ENCODE measurements at places on chromosomes 2 and 18.

GRCh38 chr2:176088937-176089842, 3.3 kb upstream of the HOXD13 start:
- no peak for DNase-seq

DNA sequence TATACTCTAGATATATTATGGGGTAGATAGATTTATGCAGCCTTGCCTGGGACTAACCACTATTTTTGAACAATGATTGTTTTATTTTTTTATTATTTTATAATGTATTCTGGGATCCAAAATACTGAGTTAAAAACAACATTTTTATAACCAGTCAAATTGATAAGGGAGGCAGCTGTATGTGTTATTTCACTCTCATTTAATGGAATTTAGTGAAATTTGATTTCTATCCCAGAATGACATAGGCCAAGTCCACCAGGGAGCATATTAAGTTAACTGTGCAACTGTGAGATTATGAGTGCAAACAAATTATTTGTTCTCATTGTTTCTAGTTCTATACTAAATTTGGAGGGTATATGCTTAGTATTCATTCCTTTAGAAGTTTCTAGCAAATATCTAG, 553.6 kb upstream of the NRP2 start:
- no peak for DNase-seq

DNA sequence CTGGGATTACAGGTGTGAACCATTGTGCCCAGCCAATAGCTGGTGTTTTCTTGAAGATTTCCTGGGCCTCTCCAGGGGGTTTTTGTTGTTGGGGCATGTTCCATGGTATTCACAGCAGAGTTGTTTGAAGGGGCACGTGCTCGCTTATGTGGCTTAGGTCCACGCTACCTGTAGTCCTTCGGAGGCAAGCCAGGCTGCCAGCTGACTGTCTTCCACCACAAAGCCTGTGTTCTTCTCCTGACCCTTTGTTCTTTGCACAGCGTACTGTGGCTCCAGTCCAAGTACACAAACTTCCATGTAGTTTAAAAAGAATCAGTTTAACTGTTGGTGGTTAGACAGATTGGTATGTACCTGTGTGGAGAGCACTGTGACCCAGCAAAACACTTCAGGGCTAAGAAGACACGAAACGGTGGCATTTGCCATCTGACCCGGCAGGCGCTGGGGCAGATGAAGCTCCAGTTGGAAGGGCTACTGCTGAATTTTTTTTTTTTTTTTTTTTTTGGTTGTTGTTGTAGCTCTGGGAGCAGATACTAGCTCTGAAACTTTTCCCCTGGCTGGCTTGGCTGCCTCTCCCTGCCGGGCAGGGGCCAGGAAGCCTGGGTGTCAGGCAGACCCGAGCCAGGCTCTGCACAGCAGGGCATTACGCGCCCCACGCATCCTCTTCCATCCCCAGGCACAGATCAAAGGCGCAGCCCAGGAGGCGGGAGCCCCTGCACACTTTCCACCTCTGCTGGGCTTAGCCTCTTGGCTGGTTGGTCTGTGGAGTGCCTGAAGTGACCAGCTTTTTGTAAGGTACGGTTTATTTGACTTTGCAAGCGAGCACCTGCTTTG, 5.7 kb downstream of the GREB1 start:
- no peak for DNase-seq

GRCh38 chr2:229712136-229712535, 2.2 kb downstream of the DNER start:
- no peak for DNase-seq

DNA sequence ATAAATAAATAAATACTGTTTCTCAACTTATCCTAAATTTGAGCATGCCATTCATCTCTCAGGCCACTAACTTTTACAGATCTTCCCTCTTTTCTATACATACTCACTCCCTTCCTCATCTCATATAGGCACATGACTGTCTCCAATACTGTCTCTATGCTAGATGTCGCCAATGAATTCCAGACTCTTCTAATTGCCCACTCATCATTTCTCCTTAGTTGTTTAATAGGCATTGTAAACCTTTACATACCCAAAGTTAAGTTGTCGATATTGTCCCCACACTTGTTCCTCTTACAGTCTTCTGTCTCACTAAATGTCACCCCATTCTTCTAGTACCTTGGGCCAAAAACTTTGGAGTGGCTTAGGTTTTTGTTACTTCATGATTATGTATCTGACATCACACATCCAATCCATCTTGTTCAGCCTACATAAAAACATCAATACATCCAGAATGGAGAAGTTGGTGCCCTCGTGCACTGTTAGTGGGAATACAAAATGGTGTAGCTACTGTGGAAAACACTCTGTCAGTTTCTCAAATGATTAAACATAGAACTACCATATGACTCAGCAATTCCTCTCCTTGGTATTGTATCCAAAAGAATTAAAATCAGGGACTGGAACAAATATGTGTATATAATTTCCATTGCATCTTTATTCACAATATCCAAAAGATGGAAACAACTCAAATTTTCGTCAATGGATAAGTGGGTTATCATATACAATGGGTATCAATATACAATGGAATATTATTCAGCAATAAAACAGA, 935.1 kb downstream of the SLC4A3 start:
- DNase-seq = no peak

- no peak for DNase-seq
These were observed 94.6 kb upstream of the PPP1CB start for GRCh38 chr2:28656937-28657615.

DNA sequence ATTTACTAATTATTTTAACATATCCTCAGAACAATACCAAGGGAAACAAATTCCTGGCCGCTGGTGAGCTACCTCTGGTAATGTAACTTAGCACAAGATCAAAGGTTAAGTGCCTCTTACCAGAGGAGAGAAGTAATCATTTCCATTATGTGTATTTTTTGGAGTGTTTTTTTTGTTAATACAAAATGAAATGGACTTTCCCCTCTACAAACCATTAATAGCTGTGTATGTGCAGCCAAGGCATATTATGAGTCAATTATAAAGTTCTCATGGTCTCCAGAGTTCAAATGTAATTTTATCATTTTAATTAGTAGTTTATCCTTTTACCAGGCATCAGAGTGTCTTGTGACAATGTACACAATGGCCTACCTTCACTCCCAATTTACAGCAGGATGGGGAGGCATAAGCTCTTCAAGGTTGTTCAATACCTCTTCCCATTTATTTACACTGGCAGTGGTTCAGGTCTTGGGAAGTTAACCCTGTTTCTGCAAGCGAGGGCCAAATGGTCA, 242.2 kb downstream of the TGIF1 start:
- no peak for DNase-seq

DNA sequence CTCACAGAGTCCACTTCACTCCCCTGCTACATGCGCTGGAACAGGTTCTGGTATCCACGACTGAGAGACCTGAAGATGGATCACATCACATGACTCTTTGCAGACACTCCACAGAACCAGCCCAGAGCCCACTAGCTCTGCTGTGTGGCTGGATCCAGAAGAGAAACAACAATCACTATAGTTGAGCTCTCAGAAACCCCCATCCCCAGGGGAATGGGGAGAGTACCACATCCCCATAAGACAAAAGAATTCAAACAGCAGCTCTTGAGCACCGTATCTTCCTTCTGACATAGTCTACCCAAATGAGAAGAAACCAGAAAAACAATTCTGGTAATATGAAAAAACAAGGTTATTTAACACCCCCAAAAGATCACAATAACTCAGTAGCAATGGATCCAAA, 76.4 kb downstream of the ZSWIM2 start:
- DNase-seq = no peak

- no peak for DNase-seq
These were observed 119.7 kb downstream of the UPP2 start for GRCh38 chr2:158221063-158222020.

GRCh38 chr2:237765875-237766274, 32.7 kb upstream of the RBM44 start:
- peak; percentile 24 for DNase-seq

GRCh38 chr18:72867746-72868584, at the start of gene NETO1:
NETO1 (minus strand) TSS chr18:72867987; CDS start chr18:72867291, 696 bp downstream.
- no peak for DNase-seq

GRCh38 chr2:54610700-54611099, 112.8 kb upstream of the EML6 start:
- DNase-seq = peak; percentile 60

GRCh38 chr18:60100778-60101177, 201.0 kb downstream of the PMAIP1 start:
- peak; percentile 2 for DNase-seq

DNA sequence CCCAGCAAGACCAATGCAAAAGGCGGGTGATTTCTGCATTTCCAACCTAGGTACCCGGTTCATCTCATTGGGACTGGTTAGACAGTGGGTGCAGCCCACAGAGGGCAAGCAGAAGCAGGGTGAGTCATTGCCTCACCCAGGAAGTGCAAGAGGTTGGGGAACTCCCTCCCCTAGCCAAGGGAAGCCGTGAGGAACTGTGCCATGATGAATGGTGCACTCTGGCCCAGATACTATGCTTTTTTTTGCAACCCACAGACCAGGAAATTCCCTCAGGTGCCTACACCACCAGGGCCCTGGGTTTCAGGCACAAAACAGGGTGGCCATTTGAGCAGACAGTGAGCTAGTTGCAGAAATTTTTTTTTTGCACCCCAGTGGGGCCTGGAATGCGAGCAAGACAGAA, 662.6 kb upstream of the ACVR2A start:
- DNase-seq = no peak

GRCh38 chr2:11024687-11025086, 113.0 kb downstream of the KCNF1 start:
- no peak for DNase-seq

DNA sequence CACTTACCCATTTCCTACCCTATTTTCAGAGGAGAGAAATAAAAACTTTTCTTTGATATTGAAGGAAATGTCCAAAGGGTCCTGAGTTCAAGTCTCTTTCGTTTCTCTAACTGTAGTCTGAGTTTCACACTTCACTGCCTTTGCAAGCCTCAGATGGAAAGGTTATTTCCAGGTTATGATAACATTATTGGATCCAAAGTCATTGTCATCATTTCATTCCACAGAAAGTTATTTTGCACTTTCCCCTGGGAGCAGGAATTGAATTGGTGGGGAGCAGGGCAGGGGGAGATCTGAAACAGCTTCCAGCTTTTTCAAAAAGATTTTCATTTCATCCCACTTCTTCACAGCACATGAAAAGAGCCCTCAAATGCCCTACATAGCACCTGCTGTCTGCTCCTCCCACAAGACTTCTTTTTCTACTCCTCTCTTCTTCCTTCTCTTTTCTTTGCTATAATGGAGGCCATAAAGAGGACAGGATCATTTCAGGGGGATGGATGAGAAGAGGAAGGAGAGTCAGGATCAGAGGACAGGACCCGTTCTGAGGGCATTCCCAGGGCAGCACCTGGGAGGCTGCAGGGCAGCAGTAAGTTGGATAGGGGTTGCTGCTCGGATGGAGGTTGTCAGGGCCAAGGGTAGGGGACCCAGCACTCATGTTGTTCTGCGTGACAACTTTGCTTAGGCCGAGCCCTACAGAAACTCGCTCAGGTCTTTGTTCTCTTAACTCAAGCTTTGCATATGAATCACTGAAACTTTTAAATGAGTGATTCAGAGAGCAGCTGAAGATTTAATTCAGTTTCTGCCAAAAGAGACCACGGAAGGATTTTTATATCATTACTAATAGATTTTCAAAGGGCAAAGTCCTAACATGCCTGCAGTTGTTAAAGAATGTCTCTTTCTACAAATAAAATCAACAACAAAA, 11.4 kb upstream of the GALNT5 start:
- DNase-seq = peak; percentile 89

DNA sequence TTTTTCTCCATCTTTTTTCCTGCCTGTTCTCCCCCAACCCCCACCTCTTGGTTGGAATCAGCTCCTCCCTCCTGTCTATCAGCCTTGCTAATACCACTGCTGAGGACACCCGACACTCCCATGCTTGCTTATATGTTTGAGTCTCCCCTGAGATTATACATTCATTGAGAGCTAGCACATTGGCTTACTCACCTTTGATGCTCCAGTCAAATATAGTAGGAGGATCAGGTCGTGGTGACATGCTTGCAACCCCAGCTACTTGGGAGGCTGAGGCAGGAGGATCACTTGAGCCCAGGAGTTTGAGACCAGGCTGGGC, 91.5 kb upstream of the CCBE1 start:
- no peak for DNase-seq

DNA sequence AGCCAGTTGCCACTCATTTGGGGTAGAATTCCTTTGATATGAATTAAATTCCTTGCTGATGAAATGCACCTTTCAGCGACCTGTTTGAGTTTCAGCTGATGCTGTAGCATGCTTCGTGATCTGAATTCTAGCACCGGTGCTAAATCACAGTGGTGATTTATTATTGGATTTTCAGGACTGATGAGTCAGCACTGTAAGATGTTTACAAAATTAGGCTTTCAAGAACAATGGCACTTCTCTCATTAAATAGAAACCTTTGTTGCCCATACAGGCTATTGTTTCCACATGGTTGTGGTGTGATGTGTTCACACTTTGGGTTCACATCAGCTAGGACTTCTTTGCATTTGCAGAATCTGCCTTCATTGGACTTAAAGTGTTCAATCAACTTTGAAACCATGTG, 687.7 kb downstream of the ARHGAP15 start:
- no peak for DNase-seq

DNA sequence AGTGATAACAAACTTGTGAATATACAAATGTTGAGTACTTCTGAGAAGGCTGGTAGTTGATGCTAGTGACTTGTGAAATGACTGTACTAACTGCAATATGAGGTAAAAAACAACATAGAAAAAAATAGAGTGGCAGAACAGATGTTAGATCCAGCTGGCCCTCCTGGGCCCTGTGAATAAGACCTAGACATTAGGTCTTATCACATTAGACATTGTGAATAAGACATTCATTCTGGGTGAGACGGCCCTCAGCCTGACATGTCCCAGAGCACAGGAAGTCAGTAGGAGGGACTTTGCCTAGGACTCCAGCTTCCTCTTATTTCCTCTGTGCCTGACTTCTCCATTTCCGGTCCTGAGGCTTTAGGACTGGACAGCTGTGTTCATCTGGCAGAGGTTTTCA, 22.9 kb downstream of the DOK1 start:
- DNase-seq = peak; percentile 43

DNA sequence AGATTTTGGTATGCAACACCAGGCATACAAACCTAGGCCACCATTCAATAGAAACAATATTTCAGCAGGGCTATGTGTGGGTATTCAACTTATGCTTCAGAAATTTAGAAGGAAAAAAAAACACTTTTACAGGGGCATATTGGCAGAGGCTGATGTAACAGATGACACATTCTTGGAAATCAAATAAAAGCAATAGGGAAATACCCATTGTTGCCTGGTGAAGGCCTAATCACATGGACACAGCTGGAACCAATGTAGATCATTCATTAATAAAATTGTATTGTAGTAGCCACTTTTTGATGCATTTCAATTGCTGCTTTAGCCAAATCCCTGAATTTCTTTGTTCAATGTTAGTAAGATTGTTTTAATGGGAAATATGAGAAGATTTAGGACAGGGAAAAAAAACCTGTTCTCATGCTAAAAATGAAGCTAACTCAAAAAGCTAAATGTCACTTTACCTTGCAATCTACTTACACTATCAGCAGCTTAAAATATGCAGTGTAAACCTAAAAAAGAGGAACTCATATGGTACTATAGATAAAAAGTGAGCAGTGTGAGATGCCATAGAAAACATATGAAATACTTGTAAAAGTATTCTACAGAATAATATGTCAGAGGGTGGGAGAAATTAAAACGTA, 289.4 kb downstream of the ZEB2 start:
- DNase-seq = peak; percentile 66

Measured in AG10803 (cell line).